ENCODE measurements at places on chromosomes 4 and X.
A peak's percentile ranks its signal among the peaks of the same experiment; 100 is the strongest.

GRCh38 chr4:94926936-94927335, 169.2 kb downstream of the BMPR1B start:
- DNase-seq = no peak

- DNase-seq = no peak
Observed at GRCh38 chrX:154661170-154661569, 7.8 kb upstream of the CTAG2 start.

DNA sequence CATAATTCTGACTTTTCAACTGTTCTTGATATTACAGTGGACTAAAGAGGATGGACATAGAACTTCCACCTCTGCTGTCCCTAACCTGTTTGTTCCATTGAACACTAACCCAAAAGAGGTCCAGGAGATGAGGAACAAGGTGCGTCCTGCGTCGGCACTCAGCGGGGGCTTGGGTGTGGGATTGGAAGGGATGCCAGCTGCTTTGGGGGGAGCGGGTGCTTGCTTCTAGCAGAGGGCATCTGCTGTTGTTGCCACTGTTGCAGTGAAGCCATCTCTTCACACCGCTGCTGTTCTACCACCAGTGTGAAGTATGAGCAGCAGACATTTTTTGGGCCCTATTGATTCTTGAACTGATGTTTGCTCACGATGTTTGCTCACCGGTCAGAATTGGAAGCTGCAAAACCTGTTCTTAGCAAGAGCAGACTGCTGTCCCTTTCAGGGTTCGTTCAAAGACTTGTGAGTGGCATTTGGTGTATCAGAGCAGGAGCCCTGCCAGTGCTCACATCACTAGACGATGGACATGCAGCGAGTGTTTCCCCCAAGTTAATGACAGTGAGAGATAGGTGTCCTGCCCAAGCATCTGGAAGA, 55.4 kb downstream of the NOP14 start:
- DNase-seq = no peak

- DNase-seq = peak; percentile 58
Observed at GRCh38 chrX:2691543-2692220, 587 bp downstream of the CD99 start.
